ENCODE measurements at places on chromosomes 6 and 20.

GRCh38 chr6:125022391-125022989 lies 60.3 kb downstream of the RNF217 start:
- no peak for DNase-seq

- no peak for DNase-seq
Observed at GRCh38 chr6:35435074-35435837, 16.9 kb upstream of the FANCE start.

DNA sequence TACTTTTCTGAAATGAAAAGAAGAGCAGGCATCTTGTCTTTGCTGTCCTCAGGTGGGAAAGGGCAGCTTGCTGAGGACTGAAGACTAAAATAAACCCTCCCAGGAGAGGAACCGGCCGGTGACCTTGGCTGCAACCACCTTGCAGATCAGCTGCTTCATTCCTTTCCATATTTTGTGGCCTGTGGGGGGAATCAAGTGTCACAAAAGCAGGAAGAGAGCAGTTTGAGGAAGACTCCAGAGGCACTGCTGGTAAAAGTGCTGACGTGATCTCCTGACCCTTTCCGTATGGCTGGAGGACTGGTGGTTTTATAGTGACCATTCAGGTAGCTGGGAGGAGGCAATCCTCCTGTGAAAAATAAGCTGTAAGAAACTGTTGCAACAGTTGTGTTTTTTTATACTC lies 157.0 kb downstream of the PLCB4 start:
- no peak for DNase-seq

DNA sequence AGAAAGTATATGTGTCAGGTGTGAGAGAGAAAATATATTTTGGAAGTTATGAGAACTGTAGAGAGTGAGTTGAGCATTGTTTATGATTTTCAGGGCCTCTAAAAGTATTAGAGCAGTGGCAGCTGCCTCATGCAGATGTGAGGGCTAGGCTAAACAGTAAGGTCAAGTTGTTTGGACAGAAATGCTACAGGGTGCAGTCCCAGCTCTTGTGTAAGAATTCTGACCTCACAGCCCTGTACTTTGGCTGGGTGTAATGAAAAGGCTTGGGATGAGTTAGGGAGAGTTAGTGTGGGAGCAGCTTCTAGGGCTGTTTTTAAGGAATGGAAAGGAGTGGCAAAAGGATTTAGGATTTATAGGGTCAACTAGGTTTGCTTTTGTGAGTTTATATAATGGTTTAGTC lies 764.8 kb upstream of the ADGRB3 start:
- no peak for DNase-seq

DNA sequence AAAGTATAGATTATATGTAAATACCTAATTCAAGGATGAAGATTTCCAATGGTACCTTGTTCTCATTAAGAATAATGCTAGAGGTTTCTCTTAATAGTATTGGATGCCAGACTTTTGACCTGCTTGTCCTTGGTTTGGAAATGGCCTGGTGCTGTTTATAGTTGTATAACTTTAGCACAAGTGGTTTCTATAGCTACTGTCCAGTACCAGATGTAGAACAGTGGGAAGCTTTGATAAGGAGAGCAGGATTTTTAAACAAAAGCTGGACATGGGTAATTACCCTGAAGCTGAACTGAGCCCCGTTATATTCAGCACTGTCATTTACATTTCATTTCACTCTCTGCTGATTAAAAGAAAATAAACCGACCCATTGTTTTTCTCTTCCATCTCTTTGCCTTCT lies 43.7 kb downstream of the TRMT11 start:
- no peak for DNase-seq

DNA sequence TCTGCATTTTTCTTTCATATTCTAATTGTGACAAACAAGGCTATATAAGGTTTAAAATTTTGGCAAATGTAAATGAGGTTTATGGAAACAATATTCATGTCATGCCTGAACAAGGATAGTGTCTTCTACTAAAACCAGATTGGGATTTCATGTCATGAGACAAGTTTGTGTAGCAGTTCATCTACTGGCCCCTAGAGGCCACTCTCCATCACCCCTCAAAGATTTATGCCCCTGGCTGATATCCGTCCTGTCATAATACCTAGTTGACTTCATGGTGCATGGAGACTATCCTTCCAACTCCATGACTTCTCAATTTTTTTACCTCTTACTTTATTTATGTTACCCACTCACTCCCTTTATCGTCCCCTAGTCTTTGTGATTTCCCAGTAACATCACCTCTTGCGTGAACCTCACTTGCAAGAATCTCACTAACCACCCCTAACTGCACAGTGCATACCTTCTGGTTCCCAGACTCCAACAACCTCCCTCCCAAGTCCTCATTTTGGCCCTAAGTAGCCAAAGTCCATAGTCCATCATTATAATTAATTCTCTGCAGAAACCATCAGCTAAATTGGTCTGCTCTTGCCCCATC lies 179.8 kb downstream of the TASP1 start:
- no peak for DNase-seq

DNA sequence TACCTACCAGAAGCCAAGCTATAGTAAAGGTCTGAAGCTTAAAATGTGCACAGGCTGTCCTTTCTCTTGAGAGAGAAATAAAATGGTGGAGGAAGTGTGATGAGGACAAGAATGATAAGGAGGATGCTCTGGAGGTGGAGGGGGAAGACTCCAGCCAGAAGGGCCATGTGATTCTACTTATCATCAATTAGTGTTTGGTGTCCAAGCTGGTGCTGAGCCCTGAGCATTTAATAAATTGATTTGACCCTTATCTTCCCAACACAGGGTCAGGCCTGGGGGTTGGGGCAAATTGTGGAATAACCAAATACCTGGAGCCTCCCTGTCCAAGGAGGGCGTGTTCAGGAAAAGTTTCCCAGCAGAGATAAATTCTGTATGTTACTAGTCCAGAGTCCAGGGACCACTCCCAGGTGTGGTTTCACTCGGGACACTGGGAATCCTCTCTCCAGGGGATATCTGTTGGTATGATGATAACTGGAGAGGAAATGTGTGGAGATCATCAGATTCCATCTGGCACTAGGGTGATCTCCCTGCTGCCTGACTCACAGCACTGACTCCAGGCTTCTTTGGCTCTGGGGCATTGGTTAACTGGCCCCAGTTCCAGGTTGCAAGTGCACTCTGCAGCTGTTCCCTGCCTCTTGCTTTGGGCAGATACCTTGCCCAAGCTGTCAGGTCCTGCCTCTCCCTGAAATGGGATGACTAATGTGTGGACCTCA lies 3.8 kb upstream of the MYBL2 start:
- DNase-seq = no peak

GRCh38 chr6:108618623-108619152 lies 58.0 kb downstream of the FOXO3 start:
- no peak for DNase-seq

DNA sequence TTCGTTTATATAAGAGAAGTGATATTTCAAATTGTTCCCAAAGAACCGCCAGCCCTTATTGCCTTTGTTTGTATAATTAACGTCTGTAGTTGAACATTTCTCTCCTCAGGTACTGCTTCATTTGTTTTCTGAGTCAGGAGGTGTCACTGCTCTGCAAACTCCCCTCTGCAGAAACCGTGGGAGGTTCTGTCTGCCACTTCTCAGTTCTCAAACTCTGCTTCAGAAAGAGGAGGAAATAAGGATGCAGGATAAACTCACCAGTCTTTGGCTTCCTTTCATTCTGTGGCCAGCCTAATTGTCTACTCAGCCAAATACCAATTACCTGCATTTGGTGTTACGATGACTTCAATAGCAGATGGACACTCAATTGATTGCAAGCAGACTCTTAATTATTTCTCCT lies 149.8 kb downstream of the PAK5 start:
- no peak for DNase-seq

GRCh38 chr6:127129251-127129650 lies 10.8 kb downstream of the RSPO3 start:
- no peak for DNase-seq

DNA sequence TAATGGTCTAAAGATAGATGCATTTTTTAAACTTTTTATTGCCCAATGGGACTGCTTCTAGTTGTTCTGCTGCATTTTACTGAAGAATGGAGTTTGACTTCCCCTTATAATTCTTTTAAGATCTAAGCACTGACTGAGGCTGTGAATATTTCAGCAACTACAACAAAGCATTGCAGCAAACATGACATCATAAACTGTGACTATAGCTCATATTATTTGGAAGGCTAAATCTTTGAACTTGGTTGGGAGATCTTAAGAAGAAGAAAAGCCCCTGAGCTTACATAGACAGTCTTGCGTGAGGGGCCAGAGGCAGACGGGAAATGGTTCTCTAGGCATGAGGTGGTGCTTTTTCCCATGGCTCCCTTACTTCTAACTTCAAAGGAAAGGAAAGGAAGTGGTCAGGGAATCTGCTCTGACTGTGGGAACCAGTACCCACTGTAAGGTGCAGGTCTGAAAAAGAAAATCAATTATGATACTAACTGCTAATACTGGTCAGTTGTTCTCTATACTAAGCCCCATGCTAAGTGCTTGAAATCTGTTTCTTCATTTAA lies 14.8 kb downstream of the HEY2 start:
- no peak for DNase-seq

DNA sequence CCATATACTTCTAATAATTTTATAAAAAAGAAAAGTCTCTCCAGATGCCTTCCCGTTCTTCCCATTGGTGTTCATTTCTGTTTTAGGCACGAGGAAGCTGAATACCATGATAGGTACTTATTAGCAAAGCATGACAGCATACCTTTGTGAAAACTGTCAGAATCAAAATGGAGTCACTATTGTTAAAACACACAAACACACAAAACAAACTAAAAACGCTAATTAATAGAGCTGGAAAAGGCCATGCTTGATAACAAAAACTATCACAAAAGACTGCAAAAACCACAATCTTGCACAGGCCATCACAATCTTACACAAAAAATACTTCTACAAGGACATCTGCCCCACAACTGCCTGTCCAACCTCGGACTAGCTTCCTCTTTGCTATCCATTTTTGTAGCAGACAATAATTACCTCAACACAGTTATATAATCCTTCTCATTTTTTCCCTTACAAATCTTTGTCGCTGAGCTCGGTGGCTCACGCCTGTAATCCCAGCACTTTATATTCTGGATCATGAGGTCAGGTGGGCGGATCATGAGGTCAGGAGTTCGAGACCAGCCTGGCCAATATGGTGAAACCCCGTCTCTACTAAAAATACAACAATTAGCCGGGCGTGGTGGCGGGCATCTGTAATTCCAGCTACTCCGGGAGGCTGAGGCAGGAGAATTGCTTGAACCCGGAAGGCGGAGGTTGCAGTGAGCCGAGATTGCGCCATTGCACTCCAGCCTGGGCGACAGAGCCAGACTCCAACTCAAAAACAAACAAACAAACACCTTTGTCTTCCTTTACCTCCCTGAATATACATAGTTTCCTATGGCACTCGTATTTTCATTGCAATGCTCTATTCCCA lies 3.2 kb upstream of the ABT1 start:
- DNase-seq = no peak

GRCh38 chr20:9647741-9648140 lies 133.4 kb downstream of the LAMP5 start:
- DNase-seq = no peak

- DNase-seq = no peak
Observed at GRCh38 chr6:167748046-167748445, 78.7 kb upstream of the AFDN start.

DNA sequence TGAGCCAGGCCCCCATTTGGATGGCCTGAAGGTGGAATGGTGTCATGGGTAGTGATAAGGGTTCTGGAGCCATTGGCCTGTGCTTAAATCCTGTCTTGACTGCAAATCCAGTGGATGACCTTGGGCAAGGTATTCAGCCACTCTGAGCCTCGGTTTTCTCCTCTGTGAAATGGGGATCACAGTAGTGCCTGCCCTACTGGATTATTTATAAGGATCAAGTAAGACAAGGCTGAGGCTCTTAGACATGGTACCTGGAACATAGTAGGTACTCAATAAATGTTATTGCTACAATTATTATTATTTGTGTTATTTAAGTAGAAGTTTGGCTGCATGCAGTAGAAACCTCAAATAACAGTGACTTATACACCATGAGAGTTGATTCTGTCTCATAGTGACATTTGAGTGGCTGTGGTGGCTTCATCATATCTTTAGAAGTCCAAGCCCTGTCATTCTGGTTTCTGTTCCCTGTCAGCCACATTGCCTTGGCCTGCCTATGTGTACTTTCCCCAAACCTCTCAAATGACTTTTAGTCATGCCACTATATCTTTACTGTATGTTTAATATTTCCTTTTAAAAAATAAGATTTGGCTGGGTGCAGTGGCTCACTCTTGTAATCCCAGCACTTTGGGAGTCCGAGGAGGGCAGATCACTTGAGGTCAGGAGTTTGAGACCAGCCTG lies 37.6 kb upstream of the CHMP4B start:
- no peak for DNase-seq

- no peak for DNase-seq
Observed at GRCh38 chr20:17878912-17879602, 89.5 kb downstream of the SNX5 start.

GRCh38 chr6:138514860-138515540 lies 15.7 kb upstream of the NHSL1 start:
- DNase-seq = no peak

DNA sequence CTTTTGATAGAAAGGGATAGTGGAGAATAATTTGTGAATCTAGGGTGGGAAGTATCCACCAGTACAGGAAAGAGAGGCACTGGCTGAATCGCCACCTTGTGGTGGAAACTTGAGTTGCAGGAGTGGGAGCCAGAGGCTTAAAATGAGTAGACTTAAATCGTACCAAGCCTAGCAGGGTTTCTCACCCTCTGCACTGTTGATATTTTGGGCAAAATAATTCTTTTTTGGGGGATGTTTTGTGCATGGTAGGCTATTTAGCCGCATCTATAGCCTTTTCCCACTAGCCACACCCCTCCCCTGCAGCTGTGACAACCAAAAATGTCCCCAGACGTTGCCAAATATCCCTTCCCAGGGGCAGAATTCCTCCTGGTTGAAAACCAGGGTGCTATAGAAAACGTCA lies 119.1 kb downstream of the DHX35 start:
- DNase-seq = peak; percentile 75

- DNase-seq = no peak
Observed at GRCh38 chr6:89221971-89222711, 5.0 kb upstream of the GABRR1 start.

- no peak for DNase-seq
Observed at GRCh38 chr6:37204014-37204751, 34.2 kb downstream of the PIM1 start.

DNA sequence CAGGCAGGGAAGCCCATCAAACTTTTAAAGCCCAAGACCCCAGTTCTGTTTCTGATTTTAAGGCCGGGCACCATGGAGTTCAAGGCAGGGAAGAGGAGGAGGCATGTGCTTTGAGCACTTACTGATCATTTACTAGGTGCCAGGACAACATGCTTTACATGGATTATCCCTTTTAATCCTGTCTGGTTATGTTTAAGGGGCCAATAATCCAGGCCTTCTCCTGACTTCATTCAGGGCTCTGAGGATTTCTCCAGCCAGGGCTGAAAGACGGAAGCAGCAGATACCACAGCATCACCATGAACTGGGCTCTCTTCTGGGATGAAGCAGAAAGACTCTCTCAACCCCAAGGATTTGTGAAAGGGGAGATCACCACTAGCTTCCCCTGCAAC lies 4.1 kb downstream of the CCND3 start:
- DNase-seq = no peak

- no peak for DNase-seq
Observed at GRCh38 chr6:5898563-5898962, 108.2 kb downstream of the NRN1 start.

Data from stimulated activated CD8-positive, alpha-beta memory T cell treated with anti-CD3 and anti-CD28 coated beads, Interleukin-7, amount 100 ng/mL, for 1 hour (primary cell).